ENCODE measurements at places on chromosomes 3 and 15. TPM values are rescaled to one million over a fixed set of nuclear protein-coding genes. Genes with fewer than 3 reads are reported as not detected.

The TNIK gene
- 7.6 TPM for total RNA-seq

- DNase-seq, result no peak
Measured at GRCh38 chr3:99635348-99635747, 3.0 kb upstream of the COL8A1 start.

DNA sequence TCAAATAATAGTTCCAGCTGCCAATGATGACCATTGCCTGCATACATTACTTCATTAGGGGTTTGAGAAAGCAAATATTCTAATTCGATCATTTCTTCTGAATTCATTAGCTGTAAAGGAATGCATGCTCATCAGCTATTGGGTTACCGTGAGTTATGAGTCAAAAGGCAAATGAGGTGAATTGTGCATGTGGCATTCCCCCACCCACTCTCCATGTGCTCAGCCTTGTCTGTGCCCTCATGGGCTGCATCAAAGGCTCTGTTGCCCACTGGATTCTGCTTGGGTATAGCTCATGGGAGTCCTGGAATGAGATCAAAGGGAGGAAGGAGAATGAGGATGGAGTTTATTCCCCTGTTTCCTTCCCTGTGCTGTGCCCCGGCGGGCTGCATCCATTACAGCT is 99.3 kb upstream of the CHRNA7 start:
- DNase-seq, result no peak

DNA sequence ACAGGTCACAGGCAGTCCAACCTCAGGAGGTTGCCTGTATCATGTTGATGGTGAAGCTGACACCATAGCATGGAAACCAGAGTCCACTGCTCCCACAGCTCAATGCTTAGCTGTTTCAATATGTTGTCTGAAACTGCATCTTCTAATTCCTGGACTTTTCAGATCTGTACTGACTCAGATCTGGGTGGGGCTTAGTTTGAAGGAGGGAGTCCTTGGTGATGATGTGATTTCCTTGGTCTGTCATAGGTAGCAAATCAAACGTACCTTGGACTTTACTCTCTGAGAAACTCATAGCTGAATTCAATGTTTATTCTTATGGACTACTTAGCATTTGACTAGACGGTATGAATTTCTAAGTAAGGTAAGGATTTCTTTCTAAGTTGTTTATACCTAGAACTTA is at the start of gene HHLA2:
HHLA2 (plus strand) TSS at position 310 of the 400 bp plus-strand sequence. CDS start 55,266 bp downstream, outside the sequence.
- DNase-seq, result no peak

GRCh38 chr3:45414823-45415222 is 26.4 kb downstream of the LARS2 start:
- DNase-seq, result no peak

The MAP3K13 gene
- total RNA-seq, result 52.6 TPM

The SNTN gene
- total RNA-seq, result not detected

The C15orf62 gene
- 0.46 TPM for total RNA-seq

- DNase-seq, result peak; percentile 29
Measured at GRCh38 chr3:13011573-13012220, 61.5 kb downstream of the IQSEC1 start.

The C3orf80 gene
- not detected for total RNA-seq
